ENCODE measurements at places on chromosomes 6 and 20. TPM values are rescaled to one million over a fixed set of nuclear protein-coding genes. Genes with fewer than 3 reads are reported as not detected.

DNA sequence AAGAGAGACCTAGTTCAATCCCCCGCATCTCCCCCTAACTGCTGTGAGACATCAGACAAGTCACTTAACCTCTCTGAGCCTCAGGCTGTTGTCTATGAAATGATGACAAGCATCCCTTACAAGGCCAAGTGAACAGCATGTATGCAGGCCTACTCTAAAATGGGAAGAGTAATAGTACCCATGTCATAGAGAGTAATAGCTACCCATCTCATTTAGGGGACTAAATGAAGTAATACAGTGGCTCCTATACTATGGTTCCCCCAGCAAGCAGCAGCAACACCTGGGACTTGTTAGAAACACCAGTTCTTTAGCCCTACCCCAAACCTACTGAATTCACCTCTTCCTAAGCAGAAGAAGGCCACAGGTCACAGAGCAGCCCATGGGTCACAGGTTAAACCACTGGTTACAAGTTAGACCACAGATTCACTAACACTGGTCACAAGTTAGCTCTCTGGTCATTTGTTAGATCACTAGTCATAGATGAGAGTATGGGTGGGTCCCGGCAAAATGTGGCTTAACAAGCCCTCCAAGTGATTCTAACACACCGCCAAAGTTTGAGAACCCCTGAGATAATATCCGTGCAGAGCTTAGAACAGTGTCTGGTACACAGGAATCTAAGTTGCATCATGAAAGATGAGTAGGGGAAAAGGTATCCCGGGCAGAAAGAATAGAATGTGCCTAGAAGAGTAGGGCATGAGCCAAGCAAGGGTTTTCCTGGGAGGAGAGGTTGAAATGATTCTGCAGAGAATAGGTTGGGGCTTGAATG lies 1.4 kb downstream of the DEFB124 start:
- peak; percentile 21 for DNase-seq

DNA sequence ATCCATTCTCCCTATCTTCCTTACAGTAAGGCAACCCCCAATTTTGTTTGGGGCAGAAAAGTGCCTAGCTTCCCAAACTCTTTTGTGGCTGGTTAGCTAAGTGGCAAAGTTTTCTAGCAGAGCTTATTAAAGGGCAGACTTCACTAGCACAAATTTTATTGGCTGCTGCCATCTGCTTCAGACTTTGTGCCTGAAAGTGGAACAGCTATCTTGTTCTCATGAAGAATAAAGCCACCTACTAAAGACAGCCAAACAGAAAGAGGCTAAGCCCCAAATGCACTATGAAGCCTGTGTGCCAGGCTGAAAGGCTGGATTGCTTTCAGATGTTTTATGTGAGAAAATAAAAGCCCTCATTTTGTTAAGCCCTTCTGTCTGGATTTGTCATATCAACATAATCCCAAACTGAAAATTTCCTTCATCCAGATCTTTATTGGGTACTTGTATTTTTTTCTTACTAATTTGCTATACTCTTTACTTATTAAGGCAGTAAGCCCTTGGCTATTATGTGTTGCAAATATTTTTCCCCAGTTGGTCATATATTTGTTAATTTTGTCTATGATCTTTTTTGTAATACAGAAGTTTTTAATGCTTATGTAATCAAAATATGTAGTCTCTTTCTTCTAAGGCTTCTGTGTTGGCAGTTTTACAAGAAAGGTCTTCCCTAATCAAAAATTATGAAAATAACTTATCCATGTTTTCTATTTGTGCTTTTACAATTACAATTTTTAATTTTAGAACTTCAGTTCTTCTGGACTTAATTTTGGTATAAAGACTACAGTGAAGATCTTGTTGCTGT lies 191.1 kb downstream of the TASP1 start:
- DNase-seq, result no peak

The UNC5CL gene
- total RNA-seq, result 0.74 TPM

- DNase-seq, result no peak
These were observed 208.0 kb downstream of the FARS2 start for GRCh38 chr6:5469101-5469846.

- no peak for DNase-seq
These were observed 774.3 kb upstream of the CHD6 start for GRCh38 chr20:42392442-42392841.

GRCh38 chr6:26123947-26124780 lies 36.9 kb downstream of the HFE start:
- DNase-seq, result peak; percentile 100

- DNase-seq, result no peak
These were observed 73.5 kb upstream of the NFATC2 start for GRCh38 chr20:51616060-51616459.

The ENPP3 gene
- total RNA-seq, result not detected

The NKAPL gene
- 1.9 TPM for total RNA-seq

The HIVEP1 gene
- total RNA-seq, result 21.3 TPM

The MKKS gene
- 16.8 TPM for total RNA-seq

DNA sequence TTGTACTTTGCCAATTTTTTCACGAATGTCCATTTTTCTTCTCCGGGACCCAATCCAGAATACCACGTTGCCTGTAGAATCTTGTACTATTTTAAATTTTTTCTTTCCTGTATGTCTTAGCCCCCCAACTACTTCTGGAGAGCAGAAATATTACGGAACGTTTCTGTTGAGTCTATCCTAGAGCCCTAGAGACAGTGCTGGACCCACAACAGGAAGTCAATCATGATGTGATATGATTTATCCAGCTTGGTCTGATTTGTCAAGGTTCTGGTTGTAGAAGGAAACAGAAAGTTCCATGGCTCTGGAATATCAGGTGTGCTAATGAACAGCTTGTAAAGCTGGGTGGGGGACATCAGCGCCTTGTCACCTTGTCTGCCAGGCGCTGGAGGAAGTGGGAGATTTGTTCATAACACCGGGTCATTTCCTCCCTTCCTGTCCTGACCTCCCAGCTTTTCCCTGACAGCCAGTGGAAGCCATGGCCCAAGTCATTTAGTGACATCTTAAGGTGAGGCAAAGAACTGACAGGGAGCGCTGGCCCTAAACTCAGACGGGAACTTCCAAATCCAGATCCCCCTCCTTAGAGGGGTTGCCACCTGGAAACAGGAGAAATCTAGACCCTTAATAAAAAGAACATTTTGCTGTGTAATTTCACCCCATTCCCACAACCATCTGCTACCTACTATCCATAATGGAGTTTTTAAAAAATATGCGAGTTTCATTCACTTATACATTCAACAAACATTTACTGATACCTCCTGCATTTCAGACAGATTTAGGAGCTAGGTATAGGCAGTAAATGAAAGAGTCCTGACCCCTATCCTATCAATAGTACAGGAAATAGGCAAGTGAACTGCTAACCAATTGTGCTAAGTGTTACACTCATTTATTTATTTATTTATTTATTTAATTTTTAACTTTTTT lies 130.5 kb downstream of the ZFP64 start:
- DNase-seq, result peak; percentile 25

Data from fibroblast of the aortic adventitia (primary cell).